ENCODE measurements at places on chromosomes 3 and 15.

DNA sequence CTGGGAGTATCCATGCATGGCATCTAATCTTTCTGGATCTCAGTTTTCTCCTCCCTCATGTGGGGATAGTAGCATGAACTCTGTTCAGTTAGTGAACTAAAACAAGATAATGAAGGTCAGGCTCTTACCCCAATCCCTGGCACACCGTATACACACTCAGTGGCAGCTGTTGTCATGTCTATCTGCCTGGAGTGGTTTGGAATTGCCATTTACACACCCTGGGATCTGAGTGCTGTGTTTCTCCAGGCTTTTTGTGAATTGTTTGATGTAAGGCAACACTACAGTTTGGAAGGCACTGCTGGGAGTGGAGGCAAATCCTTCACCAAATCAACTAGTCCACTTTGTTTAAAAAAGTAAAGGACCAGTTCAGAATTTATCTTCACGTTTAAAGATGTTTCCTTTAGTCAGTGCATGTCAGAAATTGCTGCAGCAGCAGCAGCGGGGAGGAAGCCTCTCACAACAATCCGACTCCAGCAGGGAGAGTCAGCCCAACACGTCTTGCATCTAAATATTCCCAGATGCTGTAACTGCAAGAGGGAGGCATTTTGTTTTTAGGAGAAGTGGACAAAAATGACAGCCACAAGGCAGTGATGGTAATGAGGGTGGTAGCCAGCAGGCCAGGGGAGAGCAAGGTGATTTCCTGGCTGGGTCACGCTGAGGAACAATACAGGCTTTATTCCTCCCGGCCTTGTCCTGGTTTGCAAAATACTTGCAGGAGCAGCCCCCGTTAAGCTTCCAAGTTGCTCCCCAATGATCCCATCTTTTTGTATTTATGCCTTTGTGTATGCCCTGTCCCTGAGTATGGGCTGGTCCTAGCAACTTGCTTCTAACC lies 128.5 kb upstream of the LRIG1 start:
- no peak for DNase-seq

DNA sequence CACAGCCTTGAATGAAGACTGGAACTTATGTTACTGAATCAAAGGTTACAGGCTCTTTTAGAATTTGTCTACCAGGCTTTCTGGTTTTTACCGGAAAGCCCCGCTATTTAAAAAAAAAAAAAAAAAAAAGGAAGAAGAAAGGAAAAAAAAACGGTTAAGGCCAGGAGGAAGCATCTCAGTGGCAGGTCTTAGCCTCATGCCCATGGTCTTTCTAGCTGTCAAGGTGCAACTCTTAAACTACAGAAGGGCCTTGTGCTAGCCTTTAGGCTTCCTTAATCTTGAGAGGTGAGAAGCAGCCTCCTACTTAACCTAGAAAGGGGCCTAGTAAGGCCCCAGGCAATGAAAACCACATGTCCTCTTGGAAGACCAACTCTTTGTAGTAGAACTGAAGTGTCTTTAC lies 77.5 kb downstream of the TBC1D5 start:
- DNase-seq = no peak

- DNase-seq = no peak
Observed at GRCh38 chr3:29397406-29397805, 116.5 kb downstream of the RBMS3 start.

- DNase-seq = no peak
Observed at GRCh38 chr15:60706145-60706544, 227.2 kb upstream of the ICE2 start.

DNA sequence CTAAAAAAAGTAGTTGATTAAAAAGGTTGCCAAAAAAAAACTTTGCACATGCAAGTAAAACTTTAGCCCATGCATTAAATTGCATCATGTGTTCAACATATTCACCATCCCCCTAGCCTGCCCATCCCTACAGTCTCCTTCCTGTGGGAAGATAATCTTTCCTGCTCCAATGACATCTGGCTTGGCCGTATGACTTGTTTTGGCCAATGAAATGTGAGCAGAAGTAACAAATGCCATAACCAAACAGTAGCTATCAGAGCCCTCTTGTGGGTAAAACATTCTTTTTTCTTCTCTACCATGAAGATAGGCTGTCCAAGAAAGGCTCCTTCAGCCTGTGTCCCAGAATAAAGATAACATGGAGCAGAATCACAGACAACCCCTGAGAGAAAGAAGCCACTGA lies 15.3 kb downstream of the ERC2 start:
- no peak for DNase-seq

GRCh38 chr3:40211579-40211978 lies 97.9 kb upstream of the EIF1B start:
- no peak for DNase-seq

- no peak for DNase-seq
Observed at GRCh38 chr3:177283983-177284382, 86.7 kb upstream of the TBL1XR1 start.

DNA sequence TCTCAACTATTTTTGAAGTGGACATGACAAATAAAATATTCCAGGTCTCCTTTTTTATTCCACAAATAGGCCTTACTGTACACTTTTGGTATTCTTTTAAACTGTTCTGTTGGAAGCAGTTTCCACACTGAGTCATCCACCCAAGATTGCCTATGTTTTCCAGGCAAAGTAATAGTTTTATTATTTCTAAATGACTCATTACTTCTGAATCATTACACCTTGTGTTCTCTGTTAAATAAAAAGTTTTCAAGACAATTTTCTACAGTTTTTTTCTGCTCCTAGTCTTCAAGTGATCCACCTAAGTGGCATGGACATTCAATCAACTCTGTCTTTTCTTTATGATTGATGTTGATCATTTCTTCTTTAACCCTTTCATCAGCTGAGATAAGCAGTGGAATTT lies 26.5 kb downstream of the PPP2R3A start:
- DNase-seq = no peak

DNA sequence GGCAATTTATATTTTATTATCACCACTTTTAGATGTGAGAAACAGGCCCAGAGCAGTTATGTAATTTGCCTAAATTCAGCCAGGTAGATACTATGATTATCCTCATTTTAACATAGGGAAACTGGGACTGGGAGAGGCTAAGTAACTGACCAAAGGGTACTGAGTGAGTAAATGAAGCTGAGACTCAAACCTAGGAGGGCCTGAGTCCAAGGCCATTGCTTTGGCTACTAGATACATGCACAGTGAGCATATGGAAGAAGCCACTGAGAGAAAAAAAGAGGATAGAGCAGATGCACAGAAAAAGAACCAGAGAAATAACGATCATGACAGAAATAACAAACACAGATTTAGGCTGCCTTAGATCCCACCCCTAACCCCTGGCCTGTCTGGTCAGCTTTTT lies 33.6 kb downstream of the USF3 start:
- DNase-seq = no peak

GRCh38 chr3:106810300-106810875 lies 566.9 kb upstream of the CCDC54 start:
- no peak for DNase-seq

- DNase-seq = no peak
Observed at GRCh38 chr3:53238051-53238850, 17.6 kb downstream of the TKT start.

DNA sequence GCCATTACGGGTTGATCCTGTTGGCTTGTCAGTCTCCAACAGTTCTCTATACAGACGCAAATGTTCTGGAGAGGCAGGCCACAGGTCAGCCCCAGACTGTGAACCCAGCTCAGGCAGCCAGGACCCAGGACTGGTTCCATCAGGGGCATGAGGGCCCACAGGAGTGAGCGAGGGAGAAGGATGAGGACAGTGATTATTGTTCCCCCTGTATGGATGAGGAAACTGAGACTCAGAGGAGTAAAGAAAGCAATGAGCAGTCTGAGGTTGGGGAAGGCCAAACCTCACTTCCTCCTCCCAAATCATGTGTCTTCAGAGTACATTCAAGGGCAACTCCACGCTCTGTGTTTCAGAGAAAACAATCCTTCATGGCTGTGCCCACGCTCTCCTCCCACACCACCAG lies 121.9 kb downstream of the RPLP1 start:
- no peak for DNase-seq

- DNase-seq = no peak
Observed at GRCh38 chr15:31483986-31484951, 157.6 kb downstream of the KLF13 start.

- no peak for DNase-seq
Observed at GRCh38 chr3:171348121-171348520, 112.1 kb downstream of the TNIK start.

DNA sequence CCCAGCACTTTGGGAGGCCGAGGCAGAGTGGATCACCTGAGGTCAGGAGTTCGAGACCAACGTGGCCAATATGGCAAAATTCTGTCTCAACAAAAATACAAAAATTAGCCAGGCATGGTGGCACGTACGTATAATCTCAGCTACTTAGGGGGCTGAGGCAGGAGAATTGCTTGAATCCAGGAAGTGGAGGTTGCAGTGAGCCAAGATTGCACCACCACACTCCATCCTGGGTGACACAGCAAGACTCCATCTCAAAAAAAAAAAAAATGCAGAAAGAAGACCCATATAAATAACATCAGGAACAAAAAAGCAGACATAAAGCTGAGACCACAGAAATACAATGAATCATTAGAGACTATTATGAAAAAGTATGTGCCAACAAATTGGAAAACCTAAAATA lies 235.2 kb upstream of the VEPH1 start:
- DNase-seq = no peak

DNA sequence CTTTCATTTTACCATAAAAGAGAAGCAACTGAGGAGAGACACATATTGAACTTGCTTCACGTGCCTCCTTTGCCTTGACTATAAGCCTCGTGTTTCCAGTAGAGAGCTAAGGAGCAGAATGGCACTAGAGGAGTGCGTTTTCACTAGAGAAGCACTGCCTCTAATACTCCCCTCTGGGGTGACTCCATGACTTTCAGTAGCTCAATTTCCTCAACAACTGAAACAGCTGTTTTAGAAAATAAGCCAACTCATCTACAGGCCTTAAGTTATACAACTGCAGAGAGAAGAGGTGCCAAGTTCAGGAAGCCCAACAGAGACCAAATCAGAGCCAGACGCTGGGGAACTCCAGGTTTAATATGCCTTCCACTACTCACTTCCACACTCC lies 1.9 kb downstream of the UBP1 start:
- no peak for DNase-seq

DNA sequence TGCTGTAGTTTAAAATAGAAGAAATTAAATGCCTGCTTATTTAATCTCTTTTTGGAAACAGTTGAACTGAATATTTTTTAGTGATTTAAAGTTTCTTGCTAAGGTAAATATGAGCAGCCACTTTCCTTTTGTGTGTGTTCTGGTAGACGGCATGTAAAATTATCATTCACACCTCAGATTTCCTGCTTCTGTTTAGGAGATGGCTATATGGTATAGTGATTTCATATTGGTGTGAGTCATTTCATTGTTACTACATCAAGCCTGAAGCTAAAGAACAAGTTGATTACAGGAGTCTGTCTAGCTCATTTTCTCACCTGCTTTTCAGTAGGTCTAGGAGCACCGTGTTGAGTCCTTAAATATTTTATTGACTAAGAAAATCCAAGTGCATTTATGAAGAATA lies 2.2 kb downstream of the LRCH3 start:
- DNase-seq = no peak

DNA sequence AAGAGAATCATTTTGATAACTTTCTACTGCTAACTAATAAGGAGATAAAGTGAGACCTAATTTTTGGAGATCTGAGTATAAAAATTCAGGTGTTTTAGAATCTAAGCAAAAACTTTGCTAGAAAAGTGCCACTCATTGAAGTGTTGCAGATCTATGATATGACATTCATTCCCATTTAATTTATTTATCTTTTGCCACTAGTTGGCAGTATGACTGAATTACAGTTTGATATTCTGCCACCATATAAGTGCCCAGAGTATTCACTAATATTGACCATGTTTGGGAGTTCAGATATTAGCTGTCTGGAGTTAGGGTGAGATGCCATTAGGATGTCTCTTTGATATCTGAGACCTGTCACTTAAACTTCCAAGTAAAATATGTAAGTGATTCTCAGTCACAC lies 251.3 kb upstream of the GBE1 start:
- DNase-seq = no peak

DNA sequence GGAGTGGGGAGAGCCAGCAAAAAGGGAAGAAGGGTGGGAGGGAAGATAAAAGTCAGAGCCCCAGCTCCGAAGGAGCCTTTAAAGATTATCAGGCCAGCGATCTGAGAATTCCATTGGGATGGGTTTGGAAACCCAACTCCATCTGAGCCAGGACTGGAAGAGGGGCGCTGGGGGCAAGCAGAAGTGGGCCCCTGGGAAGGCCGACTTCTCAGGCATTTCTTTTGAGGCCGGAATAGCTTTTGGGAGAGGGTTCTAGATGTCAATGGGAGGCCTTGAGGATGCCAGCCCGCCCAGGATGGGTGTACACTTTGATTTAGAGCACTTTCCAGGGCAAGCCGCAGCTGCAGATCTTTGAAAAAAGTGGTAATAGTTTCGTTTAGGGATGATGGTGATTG lies 6.6 kb upstream of the SOX2 start:
- DNase-seq = no peak

DNA sequence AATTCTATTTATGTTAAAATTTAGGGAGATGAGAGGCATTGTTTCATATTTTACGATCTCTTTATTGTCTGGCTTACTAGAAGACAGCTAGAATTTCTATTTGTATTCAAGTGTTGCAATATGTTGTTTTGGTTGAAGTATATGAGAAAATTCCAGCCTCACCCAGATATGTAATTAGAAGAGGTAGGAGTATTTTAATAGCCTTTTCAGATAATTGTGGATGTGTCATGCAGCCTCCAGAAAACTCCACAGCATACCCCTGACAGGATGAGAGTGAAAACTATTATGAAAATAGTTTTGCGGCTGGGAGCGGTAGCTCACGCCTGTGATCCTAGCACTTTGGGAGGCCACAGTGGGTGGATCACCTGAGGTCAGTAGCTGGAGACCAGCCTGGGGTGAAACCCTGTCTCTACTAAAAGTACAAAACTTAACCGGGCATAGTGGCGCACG lies 21.5 kb upstream of the USP3 start:
- no peak for DNase-seq

DNA sequence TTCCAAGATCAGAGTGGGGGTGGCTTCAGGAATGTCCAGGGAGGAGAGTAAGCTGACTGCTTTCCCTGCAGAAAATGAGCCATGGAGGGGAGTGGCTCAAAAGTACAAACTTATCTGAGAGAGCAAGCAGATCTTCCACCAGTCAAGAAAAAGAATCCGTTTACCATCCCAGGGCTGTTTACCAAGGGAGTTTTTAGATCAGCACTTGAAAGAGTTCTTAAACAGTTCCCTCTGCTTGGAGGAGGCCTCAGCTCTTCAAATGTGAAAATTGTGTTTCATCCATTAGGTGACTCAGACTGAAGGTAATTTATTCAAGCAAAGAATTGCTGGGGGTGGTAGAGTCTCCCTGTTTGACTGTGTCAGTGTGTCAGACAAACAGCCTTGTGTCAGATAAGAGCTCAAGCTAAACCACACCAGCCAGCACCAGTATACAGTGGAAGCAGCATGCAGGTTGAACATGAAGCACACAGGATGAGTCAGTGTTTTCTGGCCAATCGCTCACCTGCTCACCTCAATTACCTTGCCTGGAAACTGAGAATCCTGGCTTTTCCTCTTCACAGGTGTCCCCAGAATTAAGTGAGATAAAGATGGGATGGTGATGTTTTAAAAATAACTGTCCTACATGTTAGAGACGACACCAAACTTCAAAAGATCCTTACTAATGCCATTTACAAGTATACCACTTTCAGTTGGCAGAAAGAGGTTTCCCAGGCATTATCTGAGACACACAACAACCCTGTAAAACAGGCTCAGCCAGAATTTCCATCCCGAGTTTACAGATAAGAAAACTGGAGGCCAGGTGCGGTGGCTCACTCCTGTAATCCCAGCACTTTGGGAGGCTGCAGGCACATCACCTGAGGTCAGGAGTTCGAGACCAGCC lies 21.7 kb downstream of the SH3BP5 start:
- peak; percentile 36 for DNase-seq
